Activated CD4-positive, alpha-beta T cell treated with anti-CD3 and anti-CD28 coated beads, Interleukin-2, amount 10 ng/mL, durations not matched to agents 24 days and 14 days (primary cell): ENCODE measurements at places on chromosomes 2 and 18. TPM values are rescaled to one million over a fixed set of nuclear protein-coding genes. Genes with fewer than 3 reads are reported as not detected.

DNA sequence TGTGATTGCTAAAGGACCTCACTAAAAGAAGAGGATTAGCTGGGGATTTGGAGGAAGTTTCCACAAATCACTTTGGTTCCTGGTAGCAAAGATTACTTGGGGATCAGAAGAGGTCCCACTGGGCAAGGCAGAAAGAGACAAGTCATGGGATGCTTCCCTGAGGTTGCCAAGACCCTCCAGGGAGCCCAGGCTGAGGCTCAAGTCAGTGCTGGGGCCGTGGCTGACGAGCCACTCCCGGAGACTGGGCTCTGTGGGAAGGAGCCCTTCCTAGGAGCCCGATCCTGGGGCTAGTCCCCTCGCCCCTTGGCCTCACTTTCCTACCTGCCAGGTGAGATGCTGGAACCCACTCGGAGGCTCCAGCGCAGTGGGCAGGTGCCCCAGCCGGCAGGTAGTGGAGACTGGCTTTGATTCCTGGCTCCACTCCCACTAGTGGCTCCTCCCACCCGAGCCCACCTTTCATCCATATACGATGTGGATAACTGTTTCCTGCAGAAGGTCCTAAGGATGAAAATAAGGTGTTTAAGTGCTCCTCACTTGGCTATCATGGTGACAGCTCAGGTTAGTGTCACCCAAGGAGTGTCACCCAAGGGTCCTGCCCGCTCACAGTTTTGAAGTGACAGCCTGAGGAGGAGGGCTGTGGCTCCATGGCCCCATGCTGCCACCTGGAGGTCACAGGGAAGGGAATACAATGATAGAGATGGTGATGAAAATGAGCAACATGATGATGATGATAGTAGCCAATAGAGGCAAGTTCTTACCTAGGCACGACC lies 100.5 kb downstream of the CAPN13 start:
- peaks cover 4% of the 10 kb centered on the region for H3K27me3 ChIP-seq
- peak; percentile 89 for DNase-seq
- peaks cover 2% of the 10 kb centered on the region for H3K4me1 ChIP-seq
- peaks cover 2% of the 10 kb centered on the region for H3K36me3 ChIP-seq

DNA sequence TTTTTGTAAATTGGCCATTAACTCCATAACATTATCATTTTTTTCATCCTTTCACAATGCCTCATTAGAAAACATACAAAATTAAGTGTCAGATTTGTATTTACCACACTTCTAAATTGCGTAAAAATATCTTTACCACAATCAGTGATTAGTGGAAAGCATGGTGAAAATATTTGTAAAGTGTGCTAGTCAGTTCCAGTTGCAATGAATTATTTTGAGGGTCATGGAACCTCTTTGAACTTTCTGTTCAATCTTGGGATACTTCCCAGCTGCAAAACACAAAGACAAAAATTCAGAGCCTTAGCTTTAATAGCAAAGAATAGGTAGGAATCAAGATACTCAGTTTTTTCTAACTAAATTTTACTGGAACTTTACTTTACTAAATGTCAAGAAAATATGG lies 4.0 kb upstream of the COL3A1 start:
- H3K27me3 ChIP-seq = no peaks in the 10 kb centered on the region
- no peak overlapping the region for H3K27ac ChIP-seq
- H3K4me1 ChIP-seq = no peaks in the 10 kb centered on the region
- H3K4me3 ChIP-seq = no peak overlapping the region
- no peak for DNase-seq

Gene PIEZO2
- not detected in 2 replicates for total RNA-seq

Gene TP53I3
- 1.2 and 2.0 TPM in 2 replicates for total RNA-seq

DNA sequence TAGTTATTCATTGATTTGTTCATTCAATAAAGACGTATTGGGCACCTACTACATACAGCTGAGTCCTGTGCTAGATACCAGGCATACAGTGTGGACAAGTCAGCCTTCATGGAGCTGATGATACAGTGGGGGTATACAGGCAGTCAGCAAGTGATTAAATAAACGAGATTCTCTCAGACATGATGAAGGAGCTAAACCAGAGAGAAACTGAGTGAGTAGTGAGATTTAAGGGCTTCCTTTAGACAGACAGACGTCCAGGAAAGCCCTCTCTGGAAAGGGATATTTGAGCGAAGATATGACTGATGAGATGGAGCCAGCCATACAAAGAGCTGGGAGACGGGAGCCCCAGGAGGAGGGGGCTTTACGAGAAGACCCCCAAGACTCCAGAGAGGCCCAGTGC lies 122.6 kb upstream of the MYCN start:
- H3K36me3 ChIP-seq = no peaks in the 10 kb centered on the region
- H3K27me3 ChIP-seq = peaks cover 21% of the 10 kb centered on the region
- no peaks in the 10 kb centered on the region for H3K4me1 ChIP-seq
- DNase-seq = no peak
- no peak overlapping the region for H3K27ac ChIP-seq

GRCh38 chr2:158716121-158716791 lies 78.9 kb upstream of the DAPL1 start:
- peaks cover 5% of the 10 kb centered on the region for H3K27me3 ChIP-seq
- no peaks in the 10 kb centered on the region for H3K36me3 ChIP-seq
- DNase-seq = no peak
- no peak overlapping the region for H3K27ac ChIP-seq
- no peak overlapping the region for H3K4me3 ChIP-seq

GRCh38 chr2:217413193-217413592 lies 553.3 kb upstream of the TNP1 start:
- H3K4me3 ChIP-seq = no peak overlapping the region
- no peak overlapping the region for H3K27ac ChIP-seq
- peaks cover 2% of the 10 kb centered on the region for H3K27me3 ChIP-seq
- no peaks in the 10 kb centered on the region for H3K4me1 ChIP-seq
- H3K36me3 ChIP-seq = no peaks in the 10 kb centered on the region

- no peaks in the 10 kb centered on the region for H3K4me1 ChIP-seq
- peaks cover 2% of the 10 kb centered on the region for H3K27me3 ChIP-seq
- H3K4me3 ChIP-seq = no peak overlapping the region
- no peak overlapping the region for H3K27ac ChIP-seq
- H3K36me3 ChIP-seq = peaks cover 32% of the 10 kb centered on the region
Measured at GRCh38 chr2:238247002-238247822, 7.4 kb upstream of the HES6 start.

DNA sequence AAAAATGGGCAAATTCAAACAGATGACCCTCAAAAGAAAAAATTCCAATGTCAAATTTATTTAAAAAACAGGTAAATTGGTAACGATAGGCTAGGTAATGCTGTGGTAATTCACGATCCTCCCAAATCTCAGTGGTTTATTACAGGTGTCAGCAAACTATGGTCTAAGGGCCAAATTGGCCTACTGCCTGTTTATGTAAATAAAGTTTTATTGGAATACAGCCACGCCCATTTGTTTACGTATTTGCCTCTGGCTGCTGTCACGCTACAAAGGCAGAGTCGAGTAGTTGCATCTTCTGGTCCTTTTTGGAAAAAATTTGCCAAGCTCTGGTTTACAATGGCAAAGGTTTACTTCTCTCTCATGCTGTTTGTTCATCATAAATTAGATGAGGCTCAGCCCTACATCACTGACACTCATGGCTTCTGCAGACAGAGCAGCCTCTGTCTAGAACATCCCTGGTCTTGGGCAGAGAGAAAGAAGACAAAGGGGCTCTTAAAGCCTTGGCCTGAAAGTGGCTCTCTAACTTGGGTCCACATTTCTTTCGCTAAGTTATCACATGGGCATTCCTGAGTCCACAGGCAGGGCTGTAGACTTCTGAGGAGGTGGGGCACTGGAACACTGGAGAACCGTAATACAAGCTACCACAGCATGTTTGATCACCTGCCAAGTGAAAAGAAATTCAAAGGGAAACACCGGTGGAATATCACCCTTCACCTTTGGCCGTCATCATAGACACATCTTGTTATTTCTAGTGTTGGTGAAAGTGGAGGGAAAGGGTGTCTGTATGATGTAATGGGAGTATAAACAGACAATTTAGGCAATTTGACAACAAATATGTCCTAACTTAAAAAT lies 34.8 kb downstream of the SP110 start:
- no peaks in the 10 kb centered on the region for H3K27me3 ChIP-seq
- peaks cover 5% of the 10 kb centered on the region for H3K4me1 ChIP-seq
- H3K4me3 ChIP-seq = no peak overlapping the region
- H3K27ac ChIP-seq = no peak overlapping the region

Gene ALLC
- total RNA-seq = not detected in 2 replicates

- H3K36me3 ChIP-seq = no peaks in the 10 kb centered on the region
- no peaks in the 10 kb centered on the region for H3K4me1 ChIP-seq
- no peak for DNase-seq
- H3K27me3 ChIP-seq = no peaks in the 10 kb centered on the region
- no peak overlapping the region for H3K27ac ChIP-seq
Measured at GRCh38 chr2:129768036-129768386, 211.5 kb upstream of the RAB6C start.

Gene EVX2
- not detected in 2 replicates for total RNA-seq

DNA sequence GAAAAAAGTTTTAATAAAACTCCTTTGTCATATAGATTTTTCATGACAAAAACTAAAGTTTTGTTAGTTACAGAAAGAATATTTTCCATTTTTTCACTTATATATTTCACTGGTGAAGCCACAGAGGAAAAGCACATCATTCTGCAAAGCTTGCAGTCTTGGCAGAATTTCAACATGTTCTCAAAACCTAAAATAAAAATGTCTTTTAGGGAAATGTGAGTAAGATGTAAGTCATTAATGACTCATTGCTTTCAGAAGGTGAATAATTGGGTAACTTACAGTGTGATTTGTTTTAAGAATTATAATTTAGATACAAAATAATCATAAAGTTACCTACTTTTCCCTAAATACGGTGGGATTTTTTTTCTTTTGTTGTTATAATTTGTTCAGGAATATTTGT lies 43.4 kb upstream of the TNFRSF11A start:
- H3K4me1 ChIP-seq = peaks cover 26% of the 10 kb centered on the region
- no peak for DNase-seq
- no peak overlapping the region for H3K4me3 ChIP-seq
- no peak overlapping the region for H3K27ac ChIP-seq
- no peaks in the 10 kb centered on the region for H3K27me3 ChIP-seq

Gene SP9
- not detected in 2 replicates for total RNA-seq
